ENCODE measurements at places on chromosomes 1 and 21.

GRCh38 chr1:34915521-34915920 is 13.9 kb downstream of the DLGAP3 start:
- DNase-seq: no peak

GRCh38 chr1:197733324-197733723 is 42.0 kb downstream of the DENND1B start:
- DNase-seq: no peak

- no peak for DNase-seq
Observed at GRCh38 chr21:45364468-45365185, 40.3 kb upstream of the COL18A1 start.

GRCh38 chr1:199242601-199243000 is 603.8 kb downstream of the PTPRC start:
- no peak for DNase-seq

DNA sequence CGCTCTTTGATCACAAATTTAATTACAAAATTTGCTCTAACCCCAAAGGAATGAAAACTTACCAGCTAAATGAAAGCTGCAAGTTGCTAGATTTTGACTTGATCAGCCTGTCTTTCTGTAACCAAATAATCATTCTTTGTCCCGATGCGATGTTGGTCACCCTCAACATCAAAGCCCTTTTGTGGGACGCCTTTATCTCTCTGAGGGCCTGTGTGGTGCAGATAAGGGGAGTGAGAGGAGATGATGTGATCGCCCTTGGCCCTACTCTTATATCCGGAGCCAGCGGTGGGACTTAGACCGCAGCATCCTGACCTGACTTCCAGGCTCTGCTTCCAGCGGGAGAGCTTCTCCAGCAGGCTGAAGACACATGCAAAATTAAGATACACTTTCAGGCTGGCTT is 19.3 kb upstream of the UMODL1 start:
- DNase-seq: no peak
